Fibroblast of skin of scalp (primary cell): ENCODE measurements at places on chromosomes 2 and 18.
A peak's percentile ranks its signal among the peaks of the same experiment; 100 is the strongest.

DNA sequence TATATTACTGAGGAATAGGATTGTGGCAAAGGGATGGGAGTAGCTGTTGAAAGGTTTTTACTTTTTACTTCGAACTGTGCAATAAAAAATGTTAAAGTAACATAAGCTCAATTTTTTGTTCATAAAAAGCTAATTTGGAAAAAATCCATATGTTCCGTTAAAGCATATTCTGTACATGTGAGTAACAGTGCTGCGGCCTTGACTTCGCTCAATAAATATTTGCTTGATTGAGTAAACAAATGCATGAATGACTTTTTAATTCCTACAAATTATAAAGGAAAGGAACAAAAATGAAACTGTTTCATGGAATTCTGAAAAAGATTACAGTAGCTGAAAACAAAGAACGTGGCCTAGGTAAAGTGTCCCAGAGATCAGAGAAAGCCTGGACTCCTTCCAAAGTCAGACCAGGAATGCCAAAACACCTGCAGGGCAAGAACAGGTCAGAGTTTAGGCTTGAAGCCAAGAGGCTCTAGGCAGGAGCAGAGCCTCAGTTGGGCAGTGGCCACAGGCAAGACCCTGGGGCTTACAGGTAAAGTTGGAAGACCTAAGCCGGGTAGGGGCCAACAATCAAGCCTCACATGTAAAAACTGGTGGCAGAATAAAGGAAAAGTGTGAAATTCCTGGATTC is 44.3 kb upstream of the FIGN start:
- no peak for DNase-seq

DNA sequence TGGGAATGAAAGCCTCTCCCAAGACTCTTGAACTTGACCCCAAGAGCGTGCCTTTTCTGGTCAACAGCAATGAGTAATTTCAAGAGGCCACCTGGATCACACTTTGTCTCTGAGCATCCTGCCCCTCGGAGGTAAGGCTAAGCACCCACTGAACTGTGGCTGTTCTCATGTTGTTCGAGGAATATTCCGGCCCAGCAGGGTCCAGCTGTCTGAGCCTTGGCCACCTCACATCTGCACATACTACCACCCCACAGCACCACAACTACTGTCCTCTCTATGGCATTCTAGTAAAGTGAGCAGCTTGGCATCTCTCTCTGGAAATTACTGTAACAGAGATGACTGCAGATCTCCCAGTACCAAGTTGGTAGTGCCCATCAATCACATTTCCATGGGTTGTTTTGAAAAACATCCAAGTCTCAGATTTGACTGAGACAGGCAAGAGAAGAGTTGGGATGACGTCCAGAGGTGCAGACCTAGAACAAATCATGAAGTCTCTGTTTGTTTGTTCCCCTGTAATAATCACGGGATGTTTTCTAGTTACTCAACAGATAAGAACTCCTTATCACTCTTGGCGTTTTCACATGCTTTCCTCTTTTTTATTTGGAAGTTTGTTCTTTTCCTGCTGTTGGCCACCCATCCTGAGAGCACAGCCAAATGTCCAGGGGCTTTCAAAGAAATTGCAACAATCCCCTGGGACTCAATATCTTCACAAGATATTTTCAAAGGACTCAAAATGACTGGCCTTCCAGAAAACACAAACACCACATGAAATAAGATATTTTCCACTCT is 336.0 kb upstream of the TNP1 start:
- no peak for DNase-seq

DNA sequence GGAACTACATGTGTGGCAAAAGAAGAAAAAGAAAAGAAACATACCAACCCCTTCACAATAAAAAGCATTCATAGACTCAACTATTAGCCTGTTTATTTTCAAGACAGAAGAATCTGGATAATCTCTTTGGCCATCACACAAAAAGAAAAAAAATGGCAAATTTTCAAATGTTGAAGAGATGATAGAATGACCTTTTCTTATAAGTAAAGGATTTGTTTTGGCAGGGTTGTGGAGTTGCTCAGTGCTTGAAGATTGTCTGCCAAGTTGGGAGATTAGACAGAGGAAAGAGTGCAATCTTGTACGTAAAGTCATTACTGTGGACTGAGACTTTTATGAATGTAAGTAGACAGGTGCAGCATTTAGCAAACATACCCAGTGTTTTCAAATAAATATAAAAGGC is 18.5 kb upstream of the FAM171B start:
- no peak for DNase-seq

DNA sequence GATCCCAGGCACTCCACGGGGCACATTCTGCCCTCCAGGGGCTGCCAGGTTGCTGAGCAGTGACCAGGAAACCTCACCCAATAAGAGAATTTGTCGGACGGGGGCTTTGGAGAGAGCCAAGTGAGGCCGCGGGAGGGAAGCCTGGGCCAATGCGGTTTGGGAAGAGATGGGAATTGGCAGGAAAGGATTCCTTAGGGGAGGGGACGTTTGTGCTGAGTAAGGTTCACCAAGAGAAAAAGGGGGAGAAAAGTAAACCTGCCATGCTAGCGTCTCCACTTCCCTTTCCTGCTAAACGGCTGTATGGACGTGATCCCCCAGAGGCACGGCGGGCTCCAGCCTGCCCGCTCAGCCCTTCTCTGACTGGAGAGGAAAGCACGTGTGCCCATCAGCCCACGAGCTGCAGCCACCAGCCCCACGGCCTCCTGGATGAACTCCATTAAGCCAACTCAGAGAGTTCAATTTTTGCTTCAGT is 194.4 kb upstream of the ID2 start:
- DNase-seq: peak; percentile 61

DNA sequence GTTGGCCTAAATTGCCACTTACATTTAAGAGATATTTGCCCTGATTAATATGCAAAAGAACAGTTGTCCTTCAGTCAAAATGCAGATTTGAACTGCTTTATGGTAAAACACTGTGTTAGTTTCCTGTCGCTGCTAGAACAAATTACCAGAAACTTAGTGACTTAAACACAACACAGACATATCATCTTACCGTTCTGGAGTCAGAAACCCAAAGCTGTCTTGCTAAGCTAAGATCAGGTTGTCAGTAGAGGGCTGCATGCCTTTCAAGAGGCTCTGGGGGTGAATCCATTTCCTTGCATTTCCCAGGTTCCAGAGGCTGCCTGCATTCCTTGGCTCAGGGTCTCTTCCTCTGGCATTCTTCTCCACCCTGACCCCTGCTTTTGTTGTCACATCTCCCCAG is 149.5 kb downstream of the FAM161A start:
- no peak for DNase-seq

DNA sequence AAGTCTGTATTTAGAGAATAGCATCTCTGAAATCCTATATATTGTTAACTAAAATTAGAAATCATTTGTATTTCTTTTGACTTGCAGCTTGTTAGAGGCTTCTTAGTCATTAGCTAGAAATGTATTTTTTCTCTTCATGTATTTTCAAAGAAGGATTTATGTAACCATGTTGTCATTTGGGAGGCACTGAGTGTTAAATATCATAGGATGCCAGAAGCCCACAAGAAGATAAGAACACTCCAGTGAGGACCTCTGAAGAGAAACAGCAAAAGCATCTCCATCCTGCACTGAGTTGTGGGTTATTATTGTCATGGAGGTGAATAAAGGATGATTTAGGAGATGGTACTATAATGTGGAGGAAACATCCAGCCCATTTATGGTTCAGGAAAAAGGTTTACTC is 93.5 kb downstream of the UBE2E3 start:
- peak; percentile 38 for DNase-seq

GRCh38 chr18:5975111-5976002 is 80.0 kb upstream of the TMEM200C start:
- DNase-seq: peak; percentile 81

- peak; percentile 58 for DNase-seq
Observed at GRCh38 chr2:9440058-9440727, 16.7 kb downstream of the CPSF3 start.

DNA sequence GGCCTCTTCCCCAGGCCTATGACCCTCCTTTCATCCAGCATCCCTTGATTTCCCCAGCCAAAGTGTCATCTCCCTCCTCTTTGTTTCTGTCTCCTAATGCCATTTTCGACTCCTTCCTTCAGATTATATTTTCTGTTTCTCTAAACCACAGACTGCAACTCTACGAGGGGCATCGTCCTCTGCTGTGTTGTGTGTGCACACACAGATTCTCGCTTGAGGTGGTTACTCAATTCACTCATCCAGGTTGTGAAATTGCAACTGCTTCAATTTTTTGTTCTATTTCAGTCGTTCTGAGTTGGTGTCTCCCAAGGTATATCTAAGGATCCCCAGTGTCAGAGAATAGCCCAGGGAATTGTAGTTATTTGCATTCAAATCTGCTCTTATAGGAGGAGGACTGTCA is 113.5 kb upstream of the NDUFV2 start:
- no peak for DNase-seq

- DNase-seq: no peak
Observed at GRCh38 chr2:81234711-81235110, 930.2 kb upstream of the LRRTM1 start.

DNA sequence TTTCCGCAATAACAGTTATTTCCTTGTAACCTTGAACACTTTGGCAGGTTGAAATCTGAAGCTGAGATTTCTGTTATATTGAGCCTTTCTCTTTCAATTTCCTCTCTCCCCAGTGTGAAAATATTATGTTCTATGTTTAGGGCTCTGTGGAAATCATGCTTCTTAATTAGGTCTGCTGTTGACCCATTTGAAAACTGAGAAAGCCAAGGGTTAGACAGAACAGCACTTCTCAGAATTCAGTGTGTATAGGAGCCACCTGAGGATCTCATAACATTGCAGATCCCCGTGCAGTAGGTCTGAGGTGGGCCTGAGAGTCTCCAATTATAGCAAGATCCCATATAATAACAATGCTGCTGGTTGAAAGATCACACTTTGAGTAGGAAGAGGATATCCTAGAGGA is 230.2 kb upstream of the NT5C1B start:
- DNase-seq: no peak

GRCh38 chr2:63861220-63861822 is 19.6 kb downstream of the UGP2 start:
- DNase-seq: peak; percentile 68

DNA sequence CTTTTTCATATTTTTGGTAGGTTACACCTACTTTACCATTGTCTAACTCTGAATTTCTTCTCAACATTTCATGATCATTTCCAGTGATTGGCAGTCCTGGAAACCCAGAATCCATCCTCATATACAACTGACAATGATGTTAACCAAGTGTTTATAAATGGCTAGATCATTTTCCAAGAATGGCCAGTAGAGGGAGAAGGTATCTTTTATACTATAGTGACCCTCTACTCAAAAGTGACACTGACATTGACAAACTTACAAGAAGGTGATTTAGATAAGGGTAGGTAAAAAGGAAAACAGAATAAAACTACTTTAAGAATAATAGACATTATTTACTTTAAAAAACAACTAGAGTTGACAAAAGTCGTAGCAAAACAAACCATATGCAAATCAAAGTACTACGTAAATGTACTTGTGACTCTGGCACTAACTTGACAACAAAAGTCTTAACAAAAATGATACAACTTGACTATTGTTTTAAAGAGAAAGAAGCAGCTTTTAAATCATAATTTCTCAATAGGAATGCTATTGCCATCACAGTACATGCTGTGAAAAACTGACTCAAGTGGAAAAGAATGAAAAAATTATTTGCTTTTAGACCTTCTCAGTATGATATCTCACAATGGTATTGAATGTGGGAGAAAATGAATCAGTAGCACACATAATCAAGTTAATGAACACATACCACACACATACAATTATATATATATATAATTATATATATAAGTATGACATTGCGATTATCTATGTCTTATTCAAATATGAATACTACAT is 76.6 kb upstream of the GRB14 start:
- DNase-seq: peak; percentile 58

DNA sequence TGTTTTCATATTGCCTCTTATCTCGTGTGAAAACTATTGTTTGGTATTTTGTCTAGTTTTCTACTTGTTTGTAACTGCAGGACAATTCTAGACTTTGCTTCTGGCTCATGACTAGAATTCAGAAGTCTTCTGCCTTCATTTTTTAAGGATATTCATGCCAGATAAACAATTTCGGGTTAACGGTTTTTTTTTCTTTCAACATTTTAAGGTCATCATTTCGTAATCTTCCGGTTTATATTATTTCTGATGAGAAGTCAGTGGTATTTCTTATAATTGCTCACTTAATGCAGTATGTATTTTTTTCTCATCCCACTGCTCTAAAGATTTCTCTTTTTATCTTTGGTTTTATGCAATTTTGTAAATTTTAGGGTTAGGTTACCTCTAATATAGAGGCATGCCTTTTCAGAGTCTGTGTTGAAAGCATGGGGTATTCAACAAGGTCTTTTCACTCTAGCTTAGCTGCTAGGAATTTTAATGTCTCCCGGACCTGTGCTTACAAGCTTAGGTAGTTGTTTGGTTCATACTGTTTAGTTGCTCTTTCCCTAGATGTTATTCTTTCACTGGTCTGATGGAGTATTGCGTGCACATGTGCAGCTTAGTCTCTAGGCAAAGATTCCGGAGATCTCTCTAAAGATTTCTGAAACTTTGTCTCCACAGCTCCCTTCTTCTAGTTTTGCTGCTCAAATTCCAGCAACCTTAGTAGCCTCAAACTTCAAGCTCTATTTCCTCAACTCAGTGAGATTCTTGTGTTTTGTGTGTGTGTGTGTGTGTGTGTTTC is 198.1 kb downstream of the MCFD2 start:
- DNase-seq: peak; percentile 56

- peak; percentile 23 for DNase-seq
Observed at GRCh38 chr2:208320686-208321085, 54.6 kb downstream of the PIKFYVE start.

- DNase-seq: peak; percentile 13
Observed at GRCh38 chr18:21741562-21742314, 1.1 kb downstream of the MIB1 start.

GRCh38 chr2:102660574-102660973 is 41.2 kb downstream of the SLC9A2 start:
- DNase-seq: no peak

GRCh38 chr2:10328670-10329579 is 26.2 kb downstream of the HPCAL1 start:
- no peak for DNase-seq

GRCh38 chr2:151543876-151544275 is 134.2 kb downstream of the RIF1 start:
- peak; percentile 51 for DNase-seq

- DNase-seq: no peak
Observed at GRCh38 chr2:10441948-10442347, 6.2 kb downstream of the ODC1 start.

GRCh38 chr2:133167990-133168389 is 400.3 kb downstream of the NCKAP5 start:
- DNase-seq: peak; percentile 20

GRCh38 chr2:209147981-209148380 is 275.9 kb upstream of the MAP2 start:
- DNase-seq: no peak
